Neuronal stem cell (in vitro differentiated cells): ENCODE measurements at places on chromosomes 12 and 14.

GRCh38 chr14:90523544-90523943 is 126.7 kb downstream of the CALM1 start:
- no peak for DNase-seq

DNA sequence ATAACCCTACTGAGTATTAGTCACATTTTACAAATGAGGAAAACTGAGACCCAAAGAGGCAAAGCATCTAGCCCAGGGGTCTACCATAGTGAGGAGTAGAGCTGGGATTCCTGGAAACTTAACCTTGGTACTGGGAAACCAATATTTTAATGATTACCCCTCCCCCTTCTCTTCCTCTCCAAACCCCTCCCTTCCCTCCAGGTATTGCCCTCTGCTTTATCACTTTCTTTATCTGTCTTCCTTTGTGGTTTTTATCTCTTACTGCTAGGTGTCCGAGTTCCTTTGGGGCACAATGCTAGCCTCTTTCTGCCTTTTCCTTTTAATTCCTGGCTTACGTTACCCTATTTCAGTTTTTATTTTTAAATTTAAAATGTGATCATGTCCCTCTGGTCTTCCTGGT is 2.8 kb downstream of the GABARAPL1 start:
- DNase-seq: no peak

- no peak for DNase-seq
These were observed 753 bp downstream of the ACRBP start for GRCh38 chr12:6646276-6647082.

DNA sequence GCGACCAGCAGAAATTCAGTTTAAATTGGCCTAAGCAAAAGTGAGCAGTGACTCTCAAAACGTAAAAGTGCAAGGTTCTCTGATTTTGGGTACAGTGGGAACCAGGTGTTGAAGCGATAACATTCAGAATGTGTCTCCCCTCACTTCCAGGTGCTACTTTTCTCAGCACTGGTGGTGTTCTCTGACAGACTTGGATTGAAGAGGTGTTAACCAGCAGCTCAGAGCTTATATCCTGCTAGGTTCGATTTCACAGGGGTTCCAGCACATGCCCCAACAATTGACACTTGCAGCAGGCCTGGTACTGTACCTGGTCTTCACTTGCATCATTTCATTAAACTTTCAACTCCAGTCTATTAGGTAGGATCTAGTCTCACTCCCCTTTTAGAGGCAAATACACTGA is 680.2 kb downstream of the VRK1 start:
- DNase-seq: no peak

GRCh38 chr12:120843472-120843871 is 60.7 kb downstream of the SPPL3 start:
- DNase-seq: no peak

DNA sequence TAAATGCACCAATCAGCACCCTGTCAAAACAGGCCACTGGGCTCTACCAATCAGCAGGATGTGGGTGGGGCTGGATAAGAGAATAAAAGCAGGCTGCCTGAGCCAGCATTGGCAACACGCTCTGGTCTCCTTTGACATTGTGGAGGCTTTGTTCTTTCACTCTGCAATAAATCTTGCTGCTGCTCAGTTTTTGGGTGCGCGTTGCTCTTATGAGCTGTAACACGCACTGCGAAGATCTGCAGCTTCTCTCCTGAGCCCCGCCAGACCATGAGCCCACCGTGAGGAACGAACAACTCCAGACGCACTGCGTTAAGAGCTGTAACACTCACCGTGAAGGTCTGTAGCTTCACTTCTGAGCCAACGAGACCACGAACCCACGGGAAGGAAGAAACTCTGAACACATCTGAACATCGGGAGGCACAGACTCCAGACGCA is 8.4 kb upstream of the PIANP start:
- no peak for DNase-seq

GRCh38 chr12:7157391-7157790 is 27.2 kb downstream of the CLSTN3 start:
- no peak for DNase-seq

GRCh38 chr12:7711133-7711532 is at the start of gene DPPA3:
Gene DPPA3 (plus strand): TSS chr12:7711433. CDS start chr12:7711571, 138 bp downstream.
- DNase-seq: no peak

DNA sequence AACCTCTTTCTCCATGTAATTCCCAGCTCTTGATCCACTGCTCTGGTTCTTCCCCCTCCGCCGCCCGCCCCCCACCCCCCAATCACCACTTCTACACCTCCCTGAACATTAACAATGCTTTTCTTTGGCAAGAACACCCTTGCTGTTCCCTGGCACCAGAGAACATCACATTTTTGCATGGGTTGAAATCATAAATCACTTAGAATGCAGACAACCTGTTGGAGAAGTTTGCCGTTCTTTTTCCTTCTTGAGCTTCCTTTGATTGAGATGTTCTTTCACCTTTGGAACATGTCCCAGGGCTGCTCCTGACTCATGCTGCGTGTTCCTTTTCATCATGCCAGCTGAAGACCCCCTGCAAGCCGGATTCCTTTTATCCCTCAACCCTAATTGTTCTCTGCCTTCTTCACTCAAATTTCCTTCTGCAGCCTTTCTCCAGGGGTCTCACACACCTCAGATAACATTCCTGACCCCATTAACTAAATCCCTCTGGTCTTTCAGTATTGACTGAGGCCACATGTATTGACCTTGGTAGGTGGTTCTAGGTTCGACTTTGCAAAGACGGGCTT is 294.1 kb upstream of the TMPO start:
- no peak for DNase-seq
